NCI-H748 treated with DMSO at 0.1 percent for 48 hours (cell line): ENCODE measurements at places on chromosomes 4 and X.
A peak's percentile ranks its signal among the peaks of the same experiment; 100 is the strongest.

GRCh38 chr4:8908206-8908893 lies 36.7 kb upstream of the HMX1 start:
- no peak for DNase-seq

DNA sequence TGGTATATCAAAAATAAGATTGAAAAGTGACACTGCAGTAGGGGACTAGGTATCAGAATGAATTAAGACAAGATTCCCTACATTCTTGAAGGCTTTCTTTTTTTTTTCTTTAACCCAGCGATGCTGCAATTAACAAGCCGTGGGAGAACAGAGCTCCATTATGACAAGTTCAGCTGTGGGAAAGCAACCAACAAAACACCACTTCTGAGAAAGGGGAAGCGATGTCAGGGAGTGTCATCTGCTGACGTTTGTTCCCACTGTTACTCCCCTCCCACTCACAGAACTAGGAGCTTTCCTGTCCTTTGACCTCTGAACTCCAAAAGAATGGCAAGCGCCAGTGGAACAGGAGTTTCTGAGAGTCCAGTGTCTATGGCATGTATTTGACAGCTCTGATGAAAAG lies 90.2 kb upstream of the SLITRK2 start:
- no peak for DNase-seq

DNA sequence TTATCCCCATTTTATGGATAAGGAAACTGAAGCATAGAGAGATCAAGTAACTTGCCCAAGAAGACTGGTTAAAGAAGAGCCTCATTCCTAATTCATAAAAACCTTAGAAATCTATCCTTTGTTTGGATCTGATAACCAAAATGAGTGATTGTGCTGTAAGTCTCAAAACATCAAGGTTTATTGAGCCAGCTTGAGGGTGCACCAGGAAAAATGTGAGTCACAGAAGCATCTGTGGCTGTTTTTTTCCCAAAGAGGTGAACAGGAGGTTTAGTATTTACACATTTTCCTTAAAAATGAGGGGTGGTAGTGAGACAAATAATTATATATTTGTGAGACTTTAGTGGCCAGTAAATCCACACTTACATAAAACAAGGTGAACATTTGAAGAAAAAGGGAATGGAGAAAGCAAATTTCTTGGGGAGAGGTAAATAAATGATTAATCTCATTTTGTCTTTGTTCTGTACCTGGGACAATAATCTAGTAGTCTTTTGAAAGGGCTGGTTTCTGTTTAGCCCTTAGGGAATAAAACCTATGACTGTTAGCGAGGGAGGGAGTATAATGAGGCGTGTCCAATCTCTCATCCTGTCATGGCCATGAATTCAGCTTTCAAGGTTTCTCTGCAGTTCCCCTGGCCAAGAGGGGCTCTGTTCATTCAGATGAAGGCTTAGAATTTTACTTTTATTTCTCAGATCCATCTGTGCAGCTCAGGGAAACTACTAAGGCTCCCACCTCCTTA lies 12.2 kb upstream of the FMR1 start:
- DNase-seq, result no peak

DNA sequence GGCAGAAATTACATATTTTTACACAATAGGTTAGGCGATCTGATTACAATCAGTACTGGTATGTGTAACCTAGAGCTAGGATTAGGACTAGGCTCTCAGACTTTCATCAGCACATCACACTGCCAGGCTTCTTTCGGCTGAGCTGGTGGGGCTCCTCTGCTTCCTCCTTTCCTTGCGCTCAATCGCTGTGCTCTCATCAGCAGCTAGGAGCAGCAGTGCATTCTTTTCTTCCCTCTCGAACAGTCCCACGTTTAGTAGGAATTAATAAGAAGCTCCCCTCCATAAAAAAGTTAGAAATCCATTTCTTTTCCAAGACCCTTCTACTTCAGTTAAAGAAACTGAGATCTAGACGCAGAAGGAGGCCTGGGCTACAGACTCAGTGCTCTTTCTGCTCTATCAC lies 350.4 kb downstream of the SPRY1 start:
- DNase-seq, result no peak

GRCh38 chrX:19750783-19751467 lies 136.5 kb downstream of the SH3KBP1 start:
- DNase-seq, result no peak

GRCh38 chr4:140448830-140449229 lies 21.4 kb upstream of the CLGN start:
- peak; percentile 21 for DNase-seq
